Dermis blood vessel endothelial cell (primary cell): ENCODE measurements at places on chromosomes 4 and X. TPM values are rescaled to one million over a fixed set of nuclear protein-coding genes. Genes with fewer than 3 reads are reported as not detected.

- DNase-seq = peak; percentile 23
Measured at GRCh38 chr4:111959222-111959621, 186.0 kb upstream of the FAM241A start.

DNA sequence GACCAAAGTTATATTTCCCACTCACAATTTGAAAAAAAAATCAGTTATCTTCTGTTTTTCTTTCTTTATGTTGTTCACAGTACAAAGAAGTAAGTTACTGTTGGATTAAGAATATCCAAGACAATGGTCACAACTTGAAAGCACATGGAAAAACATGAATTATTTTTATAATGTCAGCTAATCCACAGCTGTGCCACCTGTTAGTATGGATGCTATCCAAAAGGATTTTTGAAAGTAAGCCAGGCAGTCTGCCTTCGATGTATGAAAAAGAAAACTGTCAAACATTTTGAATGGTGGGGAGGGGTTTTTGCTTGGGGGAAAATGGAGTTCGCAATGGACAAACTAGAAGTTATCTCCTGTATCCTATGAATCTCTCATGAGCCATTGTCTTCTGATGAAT is 6.2 kb downstream of the GPM6A start:
- DNase-seq = no peak

DNA sequence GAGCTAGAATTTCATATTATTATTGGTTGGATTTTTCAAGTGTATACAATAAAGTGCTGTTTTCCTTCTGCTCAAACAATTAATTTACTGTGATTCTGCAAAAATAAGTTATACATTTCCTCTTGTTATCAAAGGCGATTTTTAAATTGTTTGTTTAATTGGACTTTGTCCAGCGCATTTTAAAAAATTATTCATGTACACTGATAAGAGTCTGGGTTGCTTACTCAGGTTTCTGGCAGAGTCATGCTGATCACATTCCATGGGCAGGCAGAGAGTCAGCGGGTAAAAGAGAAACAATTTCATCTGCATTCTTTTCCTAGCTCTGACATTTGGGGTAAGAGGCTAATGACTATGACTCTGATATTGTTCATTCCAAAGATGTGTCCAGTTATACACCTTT is 8.9 kb downstream of the FAT4 start:
- peak; percentile 77 for DNase-seq

DNA sequence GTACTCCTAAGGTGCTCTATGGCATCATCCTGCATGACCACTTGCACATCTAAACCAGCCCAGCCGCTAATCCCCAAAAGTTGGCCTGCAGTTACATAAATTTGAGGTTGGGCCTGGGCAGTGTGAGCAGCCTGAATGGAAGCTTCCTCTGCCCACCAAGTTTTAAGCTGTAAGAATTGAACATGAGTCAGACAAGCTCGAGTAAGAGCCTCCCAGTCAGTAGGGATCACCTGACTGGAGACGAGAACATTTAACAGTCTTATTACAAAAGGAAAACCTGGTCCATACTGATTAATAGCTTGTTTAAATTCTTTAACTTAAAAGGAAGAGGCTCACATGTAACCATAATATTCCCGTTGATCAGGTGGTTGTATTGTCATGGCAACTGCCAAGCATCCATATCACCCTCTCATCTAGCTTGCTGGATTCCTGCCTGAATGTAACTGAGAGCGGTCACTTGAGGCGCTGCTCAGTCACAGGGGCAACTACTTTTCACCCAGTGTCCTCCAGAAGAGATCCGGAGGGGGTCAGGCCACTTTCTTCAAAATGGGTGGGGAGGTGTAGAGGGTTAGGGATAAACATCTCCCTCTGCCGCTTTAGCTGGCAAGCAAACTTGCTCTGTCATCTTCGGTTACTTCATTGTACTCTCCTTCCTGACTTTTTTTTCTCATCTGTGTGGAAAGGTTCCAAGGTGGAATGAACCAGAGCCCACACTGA is 56.6 kb upstream of the WDR1 start:
- DNase-seq = peak; percentile 70

DNA sequence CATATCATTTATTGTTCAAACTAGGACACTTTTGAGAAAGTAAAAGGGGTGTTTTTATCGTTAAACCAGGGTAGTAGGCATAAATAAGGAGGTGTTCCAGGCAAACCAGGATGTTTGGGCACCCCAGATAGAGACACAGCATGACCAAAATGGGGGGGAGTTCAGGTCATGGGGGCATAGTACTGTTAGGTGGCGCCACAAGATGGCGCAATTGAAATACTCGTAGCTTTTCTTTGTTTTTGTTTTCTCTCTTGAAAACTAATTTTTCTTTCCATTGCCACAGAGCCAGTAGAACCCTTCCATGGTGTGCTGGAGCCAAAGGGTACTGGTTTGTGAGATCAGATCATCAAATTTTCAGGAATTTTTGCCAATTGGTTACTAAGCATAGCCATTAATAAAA is 283.4 kb downstream of the BCOR start:
- peak; percentile 58 for DNase-seq

- no peak for DNase-seq
Measured at GRCh38 chrX:120358737-120359456, 3.0 kb upstream of the ATP1B4 start.

The CPZ gene
- total RNA-seq = not detected in 2 replicates
